ENCODE measurements at places on chromosomes 2 and 18.

DNA sequence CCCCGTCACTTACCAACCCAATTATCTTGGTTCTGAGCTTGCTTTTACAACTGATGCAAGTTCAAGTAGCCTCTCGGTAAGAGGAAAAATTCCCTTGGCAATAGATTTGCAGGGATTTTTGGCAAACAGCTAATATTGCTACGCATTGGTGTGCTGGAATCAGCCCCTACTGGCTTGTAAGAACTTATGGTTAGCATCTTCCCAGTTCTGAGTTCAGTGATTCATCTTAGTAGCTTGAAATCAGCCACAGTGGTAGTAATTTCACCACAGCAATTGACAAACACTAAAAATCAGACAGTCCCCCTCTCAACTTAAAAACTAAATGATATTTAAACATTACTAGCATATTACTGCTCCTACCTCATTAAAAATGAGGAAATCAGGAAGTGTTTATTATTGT, 5.9 kb upstream of the RAX start:
- DNase-seq = no peak

DNA sequence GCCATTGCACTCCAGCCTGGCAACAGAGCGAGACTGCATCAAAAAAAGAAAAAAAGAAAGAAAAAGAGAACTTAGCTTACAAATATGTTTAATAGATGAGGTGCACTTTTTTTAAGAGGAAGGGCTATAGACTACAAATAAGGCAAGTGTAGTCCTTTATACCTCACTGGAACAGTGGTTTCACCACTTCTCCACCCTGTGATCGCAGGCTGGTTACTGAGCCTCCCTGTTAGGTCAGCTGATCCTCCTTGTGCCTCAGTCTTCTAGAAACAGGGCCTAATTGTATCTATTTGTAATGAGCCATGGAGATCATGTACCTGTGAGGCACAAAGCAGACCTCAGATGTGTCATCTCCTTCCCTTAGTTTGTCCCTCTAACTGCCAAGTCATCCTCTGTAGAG, 4.5 kb downstream of the CXCR2 start:
- DNase-seq = no peak

DNA sequence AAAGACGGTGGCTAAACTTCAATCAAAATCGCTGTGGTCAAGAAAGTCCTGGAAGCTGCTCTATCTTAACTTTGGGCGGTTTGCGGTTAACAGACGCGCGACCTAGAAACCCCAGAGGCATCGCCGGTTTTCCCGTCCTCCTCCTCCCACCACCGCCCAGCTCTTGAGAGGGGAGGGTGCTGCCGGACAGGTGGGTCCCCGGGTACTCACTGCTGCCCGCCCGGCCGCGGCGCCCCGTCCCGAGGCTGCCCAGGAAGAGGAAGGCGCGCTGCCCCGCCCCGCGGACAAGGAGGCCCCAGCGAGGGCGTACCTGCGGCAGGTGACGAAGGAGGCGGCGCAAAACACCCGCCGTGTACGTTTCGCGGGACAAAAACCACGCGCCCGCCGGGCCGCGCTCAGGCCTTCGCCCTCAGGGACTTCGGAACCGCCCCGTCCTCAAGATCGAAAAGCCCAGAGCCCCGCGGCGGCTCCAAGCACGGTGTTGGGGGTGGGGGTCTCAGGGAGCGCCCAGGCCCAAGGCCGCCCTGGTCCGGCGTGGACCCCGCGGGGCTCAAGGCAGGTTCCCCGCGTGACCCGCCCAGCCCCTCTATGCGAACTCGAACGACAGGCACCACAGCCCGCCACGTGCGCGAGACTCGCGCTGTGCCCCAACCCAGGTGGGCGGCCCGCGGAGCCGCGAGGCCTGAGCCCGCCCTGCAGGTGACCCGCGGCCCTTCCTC, at the start of gene SH3YL1:
Gene SH3YL1, minus strand, starts transcription at position 259 of the 719 bp plus-strand sequence. Its CDS starts 48 bp downstream, at position 211.
- DNase-seq = no peak

- DNase-seq = no peak
These were observed 630.3 kb upstream of the NRXN1 start for GRCh38 chr2:51662187-51662586.

GRCh38 chr18:57004366-57005121, 142.3 kb upstream of the BOD1L2 start:
- no peak for DNase-seq

GRCh38 chr2:28594000-28594331, 98.1 kb downstream of the PLB1 start:
- DNase-seq = no peak

DNA sequence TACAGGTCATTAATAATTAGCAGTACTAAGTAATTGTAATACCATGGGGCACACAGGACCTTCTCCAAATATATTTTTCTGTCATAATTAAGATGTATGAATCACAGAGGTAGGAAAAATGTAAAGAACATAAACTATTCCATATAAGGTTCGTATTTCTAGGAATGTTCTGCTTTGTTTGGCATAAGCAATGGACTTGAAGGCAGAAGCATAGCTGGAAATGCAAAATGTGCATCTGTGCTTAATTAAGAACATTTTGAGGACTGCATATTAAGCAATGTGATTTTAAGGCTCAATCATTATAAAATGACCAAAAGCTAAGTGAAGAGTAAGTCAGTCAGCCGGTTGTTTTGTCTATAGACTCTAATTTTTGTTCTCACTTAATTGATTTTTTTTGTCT, 123.2 kb downstream of the RBM43 start:
- DNase-seq = no peak

GRCh38 chr2:221186873-221187272, 385.2 kb downstream of the EPHA4 start:
- no peak for DNase-seq

GRCh38 chr2:109129921-109130722, 1.1 kb downstream of the SH3RF3 start:
- no peak for DNase-seq

DNA sequence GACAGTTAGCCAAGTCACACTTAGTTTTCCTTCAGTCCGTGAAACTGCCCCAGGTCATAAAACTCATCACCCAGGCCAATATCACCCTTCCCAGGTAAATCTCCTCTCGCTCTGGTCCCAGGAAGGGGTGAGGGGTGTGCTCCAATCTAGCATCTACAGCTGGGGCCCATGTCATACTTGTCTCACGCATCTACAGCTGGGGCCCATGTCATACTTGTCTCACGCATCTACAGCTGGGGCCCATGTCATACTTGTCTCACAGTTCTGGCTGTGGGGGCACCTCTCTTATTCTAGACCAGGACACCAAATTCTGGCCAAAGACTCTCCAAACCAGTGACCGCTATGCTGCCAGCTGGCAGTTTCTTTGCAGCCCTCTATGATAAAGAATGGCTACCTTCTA, 123.3 kb upstream of the DLGAP1 start:
- DNase-seq = no peak

GRCh38 chr2:217223222-217223930, 363.5 kb upstream of the TNP1 start:
- DNase-seq = no peak

- no peak for DNase-seq
These were observed 10.4 kb downstream of the FEZ2 start for GRCh38 chr2:36587556-36587955.

GRCh38 chr2:48070415-48070814, 164.1 kb upstream of the FBXO11 start:
- DNase-seq = no peak

GRCh38 chr2:240280621-240281020, 140.2 kb upstream of the OTOS start:
- no peak for DNase-seq

- DNase-seq = no peak
These were observed 115.2 kb downstream of the ACVR1 start for GRCh38 chr2:157760949-157761348.

GRCh38 chr18:60668583-60668982, 296.0 kb upstream of the MC4R start:
- DNase-seq = no peak

GRCh38 chr2:64666810-64667438, 13.2 kb upstream of the SERTAD2 start:
- no peak for DNase-seq

DNA sequence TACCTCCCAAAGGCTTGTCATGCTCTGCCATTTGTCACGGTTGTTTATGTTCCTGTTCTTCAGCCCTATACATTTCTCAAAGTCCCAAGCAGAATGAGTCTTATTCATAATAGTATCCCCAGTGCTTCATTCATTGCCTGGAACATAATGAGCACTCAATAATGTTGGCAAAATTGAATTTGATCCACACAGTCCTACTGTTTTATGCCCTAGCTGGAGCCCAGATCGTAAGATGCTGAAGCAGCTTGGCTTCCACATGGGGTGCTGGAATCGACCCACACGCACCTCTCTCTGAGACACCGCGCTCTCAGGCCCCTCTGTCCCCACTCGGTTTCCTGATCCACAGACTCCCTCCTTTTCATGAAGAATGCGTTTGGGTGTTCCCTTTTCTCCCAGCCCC, 245.5 kb downstream of the MYT1L start:
- no peak for DNase-seq

DNA sequence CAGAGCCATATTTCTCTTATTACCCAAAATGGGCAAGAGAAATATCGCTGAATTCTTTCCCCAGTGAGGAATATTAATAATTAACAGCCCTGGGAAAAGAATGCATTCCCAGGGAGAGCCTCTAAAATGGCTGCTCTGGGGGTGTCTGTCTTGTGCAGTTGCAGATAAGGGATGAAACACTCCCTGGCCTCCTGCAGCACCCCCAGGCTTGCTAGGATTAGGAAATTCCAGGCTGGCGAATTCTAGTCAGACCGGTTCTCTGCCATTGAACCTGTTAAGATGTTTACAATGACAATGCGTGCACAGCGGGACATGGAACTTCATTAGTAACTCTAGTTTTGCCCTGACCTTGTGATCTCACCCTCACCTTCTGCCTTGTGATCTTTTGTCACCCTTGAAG, 24.5 kb downstream of the MRPL30 start:
- no peak for DNase-seq

- peak; percentile 23 for DNase-seq
These were observed 3.5 kb downstream of the CNDP2 start for GRCh38 chr18:74499633-74500032.

GRCh38 chr2:74091391-74091790, 56.3 kb downstream of the BOLA3 start:
- no peak for DNase-seq

DNA sequence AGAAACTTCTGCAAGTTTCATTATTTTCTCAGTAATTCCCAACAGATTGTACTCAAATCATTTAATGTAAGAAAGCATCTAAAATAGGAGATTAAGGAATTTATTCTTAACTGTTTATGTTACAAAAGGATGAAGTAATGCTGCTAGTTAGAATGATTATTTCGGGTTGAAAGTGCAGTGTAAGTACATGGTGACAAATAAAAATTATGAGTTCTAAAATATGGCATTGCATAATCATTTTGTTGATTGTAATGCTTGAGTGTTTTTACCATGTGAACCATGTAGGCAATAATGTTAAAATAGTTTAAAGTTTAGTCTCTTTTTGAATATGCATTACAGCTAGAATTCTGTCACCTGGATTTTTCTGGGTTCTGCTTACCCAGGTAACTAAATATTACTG, 149.0 kb upstream of the SP5 start:
- no peak for DNase-seq

- DNase-seq = no peak
These were observed 29.6 kb downstream of the DOK1 start for GRCh38 chr2:74584088-74584645.

- no peak for DNase-seq
These were observed 7.4 kb upstream of the POLR1B start for GRCh38 chr2:112534826-112535225.

- no peak for DNase-seq
These were observed 117.4 kb downstream of the STPG4 start for GRCh38 chr2:47037678-47038077.

DNA sequence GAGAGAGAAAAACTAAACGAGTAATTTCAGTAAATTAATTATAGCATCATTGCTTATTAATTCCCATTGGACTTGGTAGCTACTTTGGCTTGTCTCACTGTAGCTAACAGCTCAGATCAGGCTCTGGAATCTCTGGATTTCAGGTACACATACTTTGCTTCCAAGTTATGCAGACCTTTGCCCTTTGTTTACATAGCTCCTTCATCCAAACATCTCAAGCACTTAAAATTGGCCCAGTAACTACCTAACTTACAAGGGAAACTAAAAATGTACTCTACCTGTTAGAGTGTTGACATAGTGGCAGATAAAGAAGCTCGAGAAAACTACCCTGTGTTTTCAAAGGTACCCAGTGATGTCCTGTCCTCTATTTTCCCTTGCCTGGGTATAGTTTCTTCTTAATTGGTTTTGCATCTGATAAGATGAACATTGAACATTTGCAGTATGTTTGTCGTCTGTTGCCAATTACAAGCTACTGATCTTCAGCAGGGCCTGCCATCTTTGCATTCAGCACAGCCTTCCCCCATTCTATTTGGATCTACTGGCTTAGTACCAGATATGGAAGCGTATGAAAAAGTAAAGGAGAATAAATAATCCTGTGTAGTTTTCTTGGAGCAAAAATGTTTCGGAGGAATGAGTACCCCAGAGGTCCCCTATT, 601.5 kb upstream of the FANCL start:
- DNase-seq = no peak

GRCh38 chr2:63741884-63742579, 99.7 kb upstream of the UGP2 start:
- no peak for DNase-seq

DNA sequence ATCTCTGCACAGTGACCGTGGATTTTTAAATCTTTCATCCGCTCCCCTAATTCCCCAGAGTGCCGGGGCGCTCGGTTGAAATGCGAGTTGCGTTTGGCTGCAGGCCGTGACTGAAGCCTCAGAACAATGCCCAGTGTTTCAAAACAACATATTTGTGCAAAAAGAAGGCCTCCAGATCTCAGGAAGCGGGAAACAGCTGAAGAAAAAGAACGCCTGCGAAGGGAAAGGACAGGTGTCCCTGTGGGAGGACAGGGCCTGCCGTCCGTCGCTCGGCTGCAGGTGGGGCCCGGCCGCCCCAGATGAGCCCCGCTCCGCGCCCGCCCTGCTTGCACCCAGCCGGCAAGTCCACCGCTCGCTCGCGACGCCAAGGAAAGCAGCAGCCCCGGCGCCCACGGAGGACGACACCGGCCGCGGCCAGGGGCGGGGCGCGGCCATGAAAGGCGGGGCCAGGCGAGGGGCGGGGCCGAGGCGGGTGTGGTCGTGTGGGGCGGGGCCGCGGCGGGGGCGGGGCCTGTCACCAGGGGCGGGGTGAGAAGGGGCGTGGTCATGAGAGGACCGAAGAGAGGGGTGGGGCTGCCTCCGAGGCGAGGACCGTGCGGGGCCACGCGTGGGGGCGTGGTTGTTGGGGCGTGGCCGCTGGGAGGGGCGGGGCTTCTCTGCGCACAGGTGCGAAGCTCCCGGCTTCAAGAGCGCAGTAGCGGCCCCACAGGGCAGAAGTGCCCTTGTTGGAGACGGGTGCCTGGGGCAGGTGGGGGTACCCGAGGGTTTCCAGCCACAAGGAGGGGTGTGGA, 17.6 kb upstream of the BOK start:
- DNase-seq = peak; percentile 24

DNA sequence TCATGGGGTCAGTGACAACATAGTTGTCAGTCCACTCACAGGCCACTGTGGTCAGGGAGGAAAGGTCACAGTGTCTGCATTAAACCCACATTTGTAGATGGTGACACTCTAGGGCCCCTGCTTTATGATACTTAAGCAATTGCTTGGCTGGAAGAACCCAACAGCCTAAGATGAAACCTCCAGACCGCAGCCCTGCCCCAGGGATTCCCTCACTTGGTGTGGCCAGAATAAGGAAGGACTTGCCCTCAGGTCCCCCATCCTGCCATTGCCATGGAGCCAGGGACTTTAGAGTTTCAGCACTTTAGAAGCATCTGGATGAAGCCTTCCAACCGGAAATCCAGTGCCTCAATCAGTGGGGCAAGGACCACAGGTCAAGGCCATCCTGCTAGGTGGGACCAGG, 63.9 kb upstream of the LAPTM4A start:
- DNase-seq = no peak

GRCh38 chr2:24559473-24560113, 68.5 kb downstream of the NCOA1 start:
- no peak for DNase-seq

- DNase-seq = no peak
These were observed 55.0 kb upstream of the ITM2C start for GRCh38 chr2:230809677-230810251.
